ENCODE measurements at places on chromosomes 11 and 22.

GRCh38 chr22:39546889-39547586 is 14.5 kb upstream of the RPS19BP1 start:
- DNase-seq, result no peak

GRCh38 chr11:116813781-116814471 is 9.2 kb downstream of the APOA4 start:
- DNase-seq, result no peak

- DNase-seq, result no peak
Measured at GRCh38 chr22:43164636-43165035, 13.3 kb downstream of the TSPO start.

GRCh38 chr11:134350381-134350780 is 18.6 kb downstream of the GLB1L2 start:
- no peak for DNase-seq

- no peak for DNase-seq
Measured at GRCh38 chr22:38107692-38108515, 2.6 kb downstream of the BAIAP2L2 start.

DNA sequence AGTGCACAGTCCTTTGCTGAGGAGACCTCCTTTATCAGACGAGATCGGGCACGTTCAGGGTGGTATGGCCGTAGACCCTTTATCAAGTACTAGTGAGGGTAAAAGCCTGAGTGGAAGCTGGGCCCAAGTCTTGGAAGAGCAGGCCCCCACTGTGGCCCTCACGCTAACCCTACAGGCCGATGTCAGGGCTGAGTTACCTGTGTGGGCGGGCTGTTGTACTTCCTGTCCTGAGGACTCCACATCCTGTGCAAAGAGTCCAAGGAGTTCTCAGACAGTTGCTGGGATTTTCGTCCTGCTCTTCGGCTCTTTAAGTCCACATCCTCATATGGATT is 34.9 kb downstream of the RPL27A start:
- DNase-seq, result no peak

- no peak for DNase-seq
Measured at GRCh38 chr11:134761386-134761785, 349.3 kb upstream of the B3GAT1 start.

DNA sequence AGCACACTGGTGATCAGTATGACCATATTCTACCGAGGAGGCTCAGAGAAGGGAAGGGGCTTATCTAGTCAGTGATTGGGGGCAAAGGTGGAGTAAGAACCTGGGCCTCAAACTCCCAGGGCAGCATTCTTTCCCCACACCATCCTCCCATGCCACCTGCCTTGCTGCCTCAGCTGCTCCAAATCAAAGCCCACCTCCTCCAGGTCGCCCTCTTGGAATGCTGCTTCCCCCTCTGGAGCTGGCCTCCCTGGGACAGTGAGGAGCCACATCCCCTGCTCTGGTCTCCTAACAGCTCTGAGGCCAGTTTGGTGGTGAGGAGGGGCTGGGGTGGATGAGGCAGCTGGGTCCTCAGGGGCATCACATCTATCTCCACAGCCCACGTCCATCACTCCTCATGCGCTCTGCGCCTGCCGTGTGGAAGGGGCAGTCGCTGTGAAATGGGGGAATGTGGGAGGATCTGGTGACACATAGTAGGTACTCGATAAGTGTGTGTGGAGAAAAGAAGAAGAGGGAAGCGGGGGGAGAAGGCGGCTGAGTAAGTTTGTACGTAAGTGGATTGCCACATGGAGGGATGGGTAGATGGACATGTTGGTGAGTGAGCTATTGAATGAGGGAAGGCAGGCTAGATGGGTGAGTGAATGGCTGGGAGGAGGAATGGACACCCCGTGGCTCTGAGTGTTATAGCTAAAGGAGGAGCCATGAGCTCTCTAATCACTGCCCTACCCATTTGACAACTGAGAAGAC is 16.1 kb upstream of the ARHGEF17 start:
- no peak for DNase-seq

GRCh38 chr11:9385327-9385899 is 961 bp downstream of the IPO7 start:
- DNase-seq, result no peak

DNA sequence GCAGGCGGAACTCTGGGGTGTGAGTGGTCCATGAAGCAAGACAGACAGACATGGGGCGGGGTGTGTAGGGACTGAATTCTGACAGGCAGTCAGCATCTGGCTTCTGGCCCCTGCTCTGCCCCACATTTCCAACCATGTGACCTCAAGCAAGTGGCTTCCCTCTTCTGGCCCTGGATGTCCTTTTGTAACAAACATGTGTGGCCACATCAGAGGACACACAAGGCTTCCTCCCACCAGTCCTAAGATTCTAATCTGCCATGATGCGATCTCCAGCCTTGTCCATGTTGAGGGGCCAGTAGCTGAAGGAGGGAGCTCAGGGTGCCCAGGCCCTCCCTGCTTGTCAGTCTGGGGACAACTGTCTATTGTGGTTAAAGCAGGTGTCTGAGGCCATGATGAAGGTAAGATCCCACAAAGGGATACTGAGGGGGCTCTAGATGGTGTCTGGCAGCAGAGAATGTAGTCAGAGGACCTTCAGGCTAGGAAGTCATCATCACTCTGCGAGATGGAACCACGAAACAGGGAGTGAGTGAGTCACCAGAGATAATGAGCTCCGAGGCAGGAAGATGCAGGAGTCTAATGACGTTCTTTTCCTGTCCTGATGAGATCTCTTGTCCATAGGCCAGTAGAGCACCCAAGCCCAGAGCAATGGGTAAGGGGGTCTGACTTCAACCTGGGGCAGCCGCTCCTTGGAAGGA is 27.4 kb downstream of the DRD2 start:
- DNase-seq, result no peak

- no peak for DNase-seq
Measured at GRCh38 chr11:227824-228379, 8.2 kb downstream of the SIRT3 start.

DNA sequence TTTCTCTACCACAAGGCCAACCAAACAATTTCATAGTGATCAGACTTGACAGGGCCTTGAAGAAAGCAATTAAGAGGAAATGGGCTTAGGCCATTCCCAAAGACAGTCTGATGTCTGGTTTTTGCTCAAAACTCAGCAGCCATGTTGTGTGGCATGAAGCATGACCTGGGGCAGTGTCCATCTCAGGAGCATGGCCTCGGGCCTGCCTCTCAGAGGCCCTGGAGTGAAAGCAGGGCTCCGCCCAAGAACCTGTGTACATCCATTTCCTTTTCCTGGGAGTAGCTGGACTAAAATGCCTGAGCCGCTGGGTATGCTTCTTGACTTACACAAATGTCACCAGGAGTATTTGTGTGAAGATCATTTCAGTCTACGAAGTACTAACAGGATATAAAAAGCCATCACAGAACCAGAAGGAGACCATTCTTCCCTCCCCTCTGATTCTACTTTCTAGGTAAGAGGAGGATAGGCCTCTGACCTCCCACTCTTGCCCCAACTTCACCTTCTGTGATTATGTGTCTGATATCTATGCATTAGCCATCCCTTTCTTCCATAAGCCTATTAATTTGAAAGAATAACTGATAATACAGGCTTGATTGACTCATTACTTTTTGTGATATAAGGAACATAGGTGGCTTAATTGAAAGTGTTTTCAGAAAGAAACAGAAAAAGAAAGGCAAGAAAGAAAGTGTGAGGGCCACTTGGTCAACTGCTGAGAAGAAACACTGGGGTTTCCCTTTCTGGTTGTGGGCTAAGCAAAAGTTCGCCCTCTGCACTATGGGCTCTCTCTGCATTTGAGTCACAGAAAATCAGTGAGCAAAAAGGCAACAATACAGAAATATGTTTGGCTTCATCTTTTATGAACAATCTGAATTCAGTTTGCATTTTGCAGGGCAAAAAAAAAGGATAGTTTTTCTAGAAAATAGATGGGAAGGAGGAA is 188.6 kb upstream of the MTMR2 start:
- no peak for DNase-seq

- no peak for DNase-seq
Measured at GRCh38 chr22:35575116-35575748, 34.6 kb downstream of the RASD2 start.
